ENCODE measurements at places on chromosomes 3 and 15.

- no peak for DNase-seq
Measured at GRCh38 chr3:37892927-37893600, 31.4 kb downstream of the CTDSPL start.

GRCh38 chr3:13647298-13648059, 98.6 kb downstream of the FBLN2 start:
- no peak for DNase-seq

DNA sequence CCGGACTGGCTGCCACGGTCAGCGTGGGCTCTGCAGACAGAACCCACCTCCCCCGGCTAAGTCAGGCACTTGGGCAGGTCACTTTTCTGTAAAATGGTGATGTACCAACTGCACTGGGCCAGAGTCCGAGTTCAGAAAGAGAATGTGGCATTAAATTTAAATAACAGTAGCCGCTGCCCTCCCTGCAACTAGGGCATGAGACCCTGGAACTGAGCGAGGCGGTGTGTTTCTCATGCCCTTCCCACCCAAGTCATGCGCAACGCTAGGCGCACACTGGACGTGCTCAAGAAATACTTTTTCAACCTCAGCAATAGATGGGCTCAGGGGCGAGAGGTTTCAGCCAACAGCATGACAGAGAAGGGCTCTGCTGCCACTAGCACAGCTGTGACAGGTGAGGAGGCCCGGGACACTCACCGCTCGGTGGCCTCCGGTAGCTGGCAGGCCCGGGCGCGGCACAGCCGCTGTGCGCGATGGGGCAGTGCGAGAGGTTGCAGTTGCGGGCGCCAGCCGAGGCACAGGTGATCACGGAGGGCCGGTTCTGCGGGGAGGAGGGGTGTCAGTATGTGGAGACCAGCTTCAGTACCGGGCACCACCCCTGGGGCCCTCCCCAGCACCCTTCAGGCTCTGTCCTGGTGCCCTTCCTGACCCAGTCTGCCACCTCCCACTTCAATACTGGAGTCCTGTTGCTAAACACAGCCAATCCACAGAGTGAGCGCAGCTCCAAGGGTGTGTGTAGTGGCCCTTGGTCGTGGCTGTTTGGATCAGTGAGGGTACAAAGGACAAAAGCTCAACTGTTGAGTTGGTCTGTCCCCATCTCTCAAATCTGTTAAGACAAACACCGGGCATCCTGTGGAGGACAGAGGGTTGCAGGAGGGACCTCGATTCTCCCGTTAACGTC, 84.5 kb downstream of the VGLL4 start:
- DNase-seq: no peak

DNA sequence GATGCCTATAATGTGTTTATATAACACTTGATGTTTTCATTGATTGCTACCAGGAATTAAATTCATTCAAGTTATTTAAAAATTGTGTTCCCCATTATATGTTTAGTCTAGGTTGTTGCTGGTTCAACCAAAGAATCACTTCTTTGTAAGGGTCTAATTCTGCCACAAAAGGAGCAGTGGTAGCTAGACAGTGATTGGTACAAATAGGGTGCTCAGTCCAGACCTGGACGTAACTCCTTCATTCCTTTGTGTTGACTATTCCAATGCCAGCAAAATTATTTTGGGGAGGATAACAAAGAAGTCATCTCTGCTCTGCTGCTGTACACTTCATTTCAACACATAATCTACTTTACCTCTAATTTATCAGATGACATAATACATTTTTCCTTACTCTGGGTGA, 1.2 kb downstream of the CHMP2B start:
- no peak for DNase-seq

DNA sequence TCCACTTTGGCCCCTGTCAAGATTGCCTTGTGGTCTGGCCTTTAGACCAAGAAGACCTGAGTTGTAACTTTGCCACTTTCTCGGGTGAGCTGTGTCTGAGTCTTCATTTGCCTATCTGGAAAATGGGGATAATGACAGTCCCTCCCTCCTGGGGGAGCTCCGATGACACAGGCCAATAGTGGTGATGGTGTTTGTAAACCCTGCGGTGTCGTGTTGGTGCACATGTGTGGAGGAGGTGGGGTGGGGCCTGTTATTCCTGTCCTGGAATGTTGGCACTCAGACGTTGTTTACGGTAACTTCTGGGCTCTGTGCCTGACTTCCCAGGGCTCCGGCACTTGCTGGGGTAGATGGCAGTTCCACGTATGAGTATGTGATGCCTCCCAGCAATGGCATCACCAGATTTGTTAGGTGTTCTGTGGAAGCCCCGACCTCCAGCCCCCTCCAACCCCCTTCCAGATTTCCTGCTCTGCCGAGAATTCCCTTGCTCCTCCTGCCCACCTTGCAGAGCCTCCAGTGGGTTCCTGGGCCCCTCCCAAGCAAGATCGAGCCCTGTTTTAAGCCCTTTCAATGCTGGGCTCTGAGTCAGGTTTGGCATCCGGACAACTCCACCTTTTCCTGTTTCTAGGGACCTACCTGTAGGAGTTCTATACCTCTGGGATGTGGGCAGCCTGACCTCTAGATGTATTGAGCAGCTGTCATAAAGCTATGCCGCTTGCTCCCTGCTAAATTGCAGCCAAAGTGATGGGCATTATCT, 31.4 kb downstream of the HRH1 start:
- DNase-seq: no peak

DNA sequence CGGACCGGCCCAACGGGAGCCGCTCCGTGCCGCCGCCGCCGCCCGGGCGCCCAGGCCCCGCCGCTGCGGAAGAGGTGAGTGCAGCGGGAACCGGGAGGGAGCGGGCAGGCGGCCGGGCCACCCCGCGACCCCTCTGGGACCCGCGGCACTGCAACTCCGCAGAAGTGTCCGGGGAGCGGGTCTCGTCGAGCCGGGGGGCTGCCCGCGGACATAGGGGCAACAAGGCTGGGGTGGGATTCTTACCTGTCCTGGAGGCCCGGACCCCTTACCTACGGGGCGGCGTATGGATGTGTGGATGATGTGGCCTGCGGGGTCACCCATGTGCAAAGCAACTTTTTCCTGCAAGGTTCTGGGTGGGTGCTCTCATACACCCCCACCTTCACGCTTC, 361 bp downstream of the SEMA3F start:
- no peak for DNase-seq

GRCh38 chr3:141371882-141372281, 3.6 kb downstream of the ZBTB38 start:
- DNase-seq: no peak

GRCh38 chr3:119861681-119862080, 79.8 kb downstream of the NR1I2 start:
- no peak for DNase-seq

DNA sequence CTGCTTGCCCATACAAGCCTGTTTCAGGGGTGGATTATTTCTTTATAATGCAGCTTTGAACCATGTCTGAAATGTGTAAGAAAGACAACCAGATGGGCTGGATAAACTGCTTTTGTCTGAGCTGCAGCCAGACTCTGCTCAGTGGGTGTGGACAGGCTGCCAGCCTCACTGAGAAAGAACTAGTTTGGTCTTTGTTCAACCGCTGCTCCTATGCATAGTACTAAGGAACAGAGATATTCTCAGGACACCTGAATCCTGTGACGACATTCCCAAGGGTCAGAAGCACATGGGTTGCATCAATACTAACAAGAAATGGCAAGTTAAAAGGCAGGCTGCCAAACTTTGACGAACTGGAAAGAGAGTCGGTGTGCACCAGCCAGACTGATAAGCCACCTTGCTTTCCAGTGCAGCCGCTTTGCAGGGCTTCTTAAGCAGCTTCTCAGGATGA, 57.2 kb downstream of the PLD1 start:
- no peak for DNase-seq

DNA sequence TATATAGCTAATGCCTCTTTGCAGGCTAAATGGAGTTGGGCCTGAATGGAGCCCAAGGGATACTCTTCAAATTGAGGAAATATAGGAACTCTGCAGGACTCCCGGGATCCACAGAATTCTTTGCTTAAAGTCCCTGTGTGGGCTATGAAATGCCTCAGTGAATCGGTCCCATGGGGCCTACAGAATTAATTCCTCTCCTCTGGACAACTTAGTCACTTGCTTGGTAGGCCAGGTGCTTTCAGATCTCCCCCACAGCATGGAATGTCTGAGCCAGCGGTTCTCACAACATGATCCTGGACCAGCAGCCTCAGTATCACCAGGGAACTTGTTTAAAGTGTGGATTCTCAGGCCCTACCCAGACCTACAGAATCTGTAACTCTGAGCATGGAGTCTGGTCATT, 15.1 kb upstream of the PRICKLE2 start:
- DNase-seq: no peak

- no peak for DNase-seq
Measured at GRCh38 chr15:46278486-46279090, 643.8 kb downstream of the SQOR start.

DNA sequence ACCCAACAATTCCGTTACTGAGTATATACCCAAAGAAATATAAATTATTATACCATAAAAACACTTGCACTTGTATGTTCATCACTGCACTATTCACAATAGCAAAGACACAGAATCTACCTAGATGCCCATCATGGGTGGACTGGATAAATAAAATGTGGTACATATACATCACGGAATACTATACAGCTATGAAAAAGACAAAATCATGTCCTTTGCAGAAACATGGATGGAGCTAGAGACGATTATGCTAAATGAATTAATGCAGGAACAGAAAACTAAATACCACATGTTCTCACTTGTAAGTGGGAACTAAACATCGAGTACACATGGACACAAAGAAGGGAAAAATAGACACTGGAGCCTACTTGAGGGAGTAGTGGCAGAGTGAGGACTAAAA, 185.3 kb downstream of the PYDC2 start:
- DNase-seq: no peak

- DNase-seq: no peak
Measured at GRCh38 chr3:95453242-95453641, 1361.2 kb upstream of the EPHA6 start.

- DNase-seq: no peak
Measured at GRCh38 chr3:14138878-14139655, 14.2 kb downstream of the TMEM43 start.

- DNase-seq: no peak
Measured at GRCh38 chr3:162586591-162586990, 1090.0 kb downstream of the OTOL1 start.

- no peak for DNase-seq
Measured at GRCh38 chr3:99418709-99419108, 219.7 kb upstream of the COL8A1 start.

- no peak for DNase-seq
Measured at GRCh38 chr3:48820612-48821324, 26.9 kb downstream of the PRKAR2A start.

GRCh38 chr3:187737006-187737367, 8.3 kb downstream of the BCL6 start:
- no peak for DNase-seq

DNA sequence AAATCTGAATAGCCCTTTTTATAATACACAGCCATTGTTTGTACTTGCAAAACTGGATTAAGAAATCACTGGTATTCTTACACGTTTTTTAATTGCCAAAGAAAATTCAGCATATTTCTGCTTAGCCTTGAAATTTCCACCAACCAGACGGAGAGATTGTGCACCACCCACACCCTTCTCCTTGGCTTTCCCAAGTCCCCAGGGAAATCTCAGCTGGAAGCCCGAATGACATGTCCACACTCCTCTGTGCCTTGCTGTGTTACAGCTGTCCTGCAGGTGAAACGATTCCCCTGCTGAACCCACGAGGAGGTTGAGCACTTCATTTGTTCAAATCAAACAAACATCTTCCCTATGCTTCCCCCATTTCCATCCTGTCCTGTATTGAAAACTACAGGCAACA, 49.6 kb upstream of the PPARG start:
- no peak for DNase-seq

DNA sequence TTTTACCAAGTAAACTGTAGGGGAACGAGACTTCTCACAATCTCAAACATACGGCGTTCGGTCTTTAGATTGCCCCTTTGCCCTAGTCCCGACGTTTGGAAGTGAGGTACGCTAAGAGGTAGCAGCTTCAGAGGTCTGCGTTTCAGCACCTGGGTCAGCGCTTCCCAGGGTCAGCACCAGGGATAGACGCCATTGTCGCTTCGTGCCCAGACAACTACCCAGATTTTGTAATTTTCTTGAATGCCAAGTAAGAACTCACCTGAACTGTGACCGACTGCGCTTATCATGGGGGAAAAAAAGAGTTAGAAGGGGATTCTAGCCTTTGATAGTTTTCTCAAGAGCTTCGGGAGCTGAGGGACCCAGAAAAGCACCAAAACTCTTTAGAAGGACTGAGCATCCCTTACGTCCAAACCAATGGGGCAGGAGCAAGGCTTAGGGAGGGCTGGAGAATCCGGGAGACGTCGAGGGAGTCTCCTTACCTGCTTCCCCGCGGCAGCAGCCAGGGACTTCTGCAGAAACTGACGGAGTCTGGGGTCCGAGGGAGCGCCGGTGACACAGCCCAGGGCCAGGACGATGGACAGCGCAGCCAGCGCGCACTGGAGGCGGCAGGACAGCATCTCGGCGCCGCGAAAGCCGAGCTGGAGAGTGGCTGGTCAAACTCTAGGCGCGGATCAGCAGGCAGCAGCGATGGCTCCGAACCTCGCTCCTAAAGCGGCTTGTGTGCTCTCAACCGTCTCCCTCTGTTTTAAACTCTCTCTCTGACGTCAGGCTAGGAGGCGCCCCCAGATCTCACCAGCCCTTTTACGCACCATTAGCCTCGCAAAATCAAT, at the start of gene SST:
Gene SST, minus strand, starts transcription at position 720 of the 830 bp plus-strand sequence. Its CDS starts 103 bp downstream, at position 617.
- no peak for DNase-seq

DNA sequence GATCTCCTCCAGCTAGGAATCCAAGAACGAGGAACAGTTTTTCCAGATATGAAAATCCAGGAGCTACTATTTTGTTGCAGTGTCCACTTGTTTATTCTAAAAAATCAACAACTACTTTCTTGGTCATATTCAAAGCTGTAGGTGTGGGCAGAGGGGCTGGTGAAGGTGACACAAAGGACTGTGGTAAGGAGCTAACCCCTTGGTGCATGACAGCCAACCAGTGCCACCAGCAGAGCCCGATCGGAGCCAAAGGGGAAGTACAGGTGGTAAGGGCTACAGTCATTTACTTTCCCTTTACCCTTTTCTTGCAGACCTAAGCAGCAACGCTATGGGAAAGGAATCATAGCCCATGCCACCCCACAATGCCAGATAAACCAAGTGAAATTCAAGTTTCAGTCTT, 30.7 kb downstream of the PLA1A start:
- DNase-seq: no peak

Measured in KG1 (cell line).